ENCODE measurements at places on chromosomes 1 and 21.

- H3K27ac ChIP-seq, result no peak overlapping the region
- no peaks in the 10 kb centered on the region for H3K27me3 ChIP-seq
- no peaks in the 10 kb centered on the region for H3K4me1 ChIP-seq
- H3K4me3 ChIP-seq, result no peak overlapping the region
- H3K36me3 ChIP-seq, result no peaks in the 10 kb centered on the region
- DNase-seq, result no peak
Observed at GRCh38 chr1:23664837-23665795, 26.5 kb upstream of the RPL11 start.

GRCh38 chr1:79042539-79042938, 36.0 kb upstream of the ADGRL4 start:
- no peaks in the 10 kb centered on the region for H3K4me1 ChIP-seq
- no peak overlapping the region for H3K27ac ChIP-seq
- H3K27me3 ChIP-seq, result no peaks in the 10 kb centered on the region
- H3K36me3 ChIP-seq, result no peaks in the 10 kb centered on the region

DNA sequence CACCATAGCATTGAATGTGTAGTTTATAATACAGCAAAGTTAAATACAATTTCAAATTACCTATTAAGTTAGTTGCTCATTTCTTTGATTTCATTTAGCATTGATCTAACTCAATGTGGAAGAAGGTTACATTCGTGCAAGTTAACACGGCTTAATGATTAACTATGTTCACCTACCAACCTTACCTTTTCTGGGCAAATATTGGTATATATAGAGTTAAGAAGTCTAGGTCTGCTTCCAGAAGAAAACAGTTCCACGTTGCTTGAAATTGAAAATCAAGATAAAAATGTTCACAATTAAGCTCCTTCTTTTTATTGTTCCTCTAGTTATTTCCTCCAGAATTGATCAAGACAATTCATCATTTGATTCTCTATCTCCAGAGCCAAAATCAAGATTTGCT, at the start of gene ANGPTL3:
Gene ANGPTL3 (plus strand): TSS at position 240 of the 400 bp plus-strand sequence. CDS start 47 bp downstream, at position 287.
- H3K4me3 ChIP-seq, result no peak within 1 kb of the TSS
- no peaks in the 10 kb centered on the region for H3K36me3 ChIP-seq
- H3K27ac ChIP-seq, result no peak within 1 kb of the TSS
- no peak for DNase-seq

GRCh38 chr1:3491291-3492246, 37.1 kb downstream of the ARHGEF16 start:
- no peak overlapping the region for H3K27ac ChIP-seq
- peaks cover 12% of the 10 kb centered on the region for H3K4me1 ChIP-seq
- peak overlapping the region; percentile 19 for H3K4me3 ChIP-seq
- DNase-seq, result peak; percentile 95
- no peaks in the 10 kb centered on the region for H3K36me3 ChIP-seq
- H3K27me3 ChIP-seq, result no peaks in the 10 kb centered on the region

DNA sequence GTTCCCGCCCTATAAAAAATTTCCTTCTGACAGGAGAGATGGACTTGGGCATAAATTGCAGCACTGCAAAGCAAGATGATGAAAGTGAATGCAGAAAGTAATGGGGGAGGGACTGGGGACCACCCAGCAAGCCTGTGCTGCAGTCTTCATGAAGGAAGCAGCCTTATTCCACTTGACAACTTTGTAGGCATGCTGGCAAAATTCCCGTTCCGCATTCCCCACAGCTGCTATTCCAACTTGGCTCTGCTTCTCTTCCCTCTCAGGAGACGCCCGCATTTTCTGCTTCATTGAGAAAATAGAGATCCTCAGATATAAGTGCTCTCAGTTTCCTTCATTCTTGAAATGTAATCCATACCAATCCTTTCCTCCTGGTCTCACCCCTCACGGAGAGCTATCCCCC, 2.4 kb downstream of the HMGB4 start:
- no peak for DNase-seq
- no peak overlapping the region for H3K4me3 ChIP-seq
- H3K4me1 ChIP-seq, result no peaks in the 10 kb centered on the region
